Natural killer cell treated with Interleukin-12 subunit alpha and Interleukin-12 subunit beta and Interleukin-15 and Interleukin-18, amount 100 ng/mL, for 72 hours (primary cell): ENCODE measurements at places on chromosomes 2 and 18. TPM values are rescaled to one million over a fixed set of nuclear protein-coding genes. Genes with fewer than 3 reads are reported as not detected.

Gene HAAO
- not detected for total RNA-seq

Gene POLR1A
- 51.7 TPM for total RNA-seq

- no peak for DNase-seq
- no peaks in the 10 kb centered on the region for H3K4me1 ChIP-seq
- H3K36me3 ChIP-seq: peaks cover 49% of the 10 kb centered on the region
- H3K27ac ChIP-seq: no peak overlapping the region
- no peaks in the 10 kb centered on the region for H3K27me3 ChIP-seq
- no peak overlapping the region for H3K4me3 ChIP-seq
Observed at GRCh38 chr2:197398913-197399312, 35.9 kb downstream of the SF3B1 start.

DNA sequence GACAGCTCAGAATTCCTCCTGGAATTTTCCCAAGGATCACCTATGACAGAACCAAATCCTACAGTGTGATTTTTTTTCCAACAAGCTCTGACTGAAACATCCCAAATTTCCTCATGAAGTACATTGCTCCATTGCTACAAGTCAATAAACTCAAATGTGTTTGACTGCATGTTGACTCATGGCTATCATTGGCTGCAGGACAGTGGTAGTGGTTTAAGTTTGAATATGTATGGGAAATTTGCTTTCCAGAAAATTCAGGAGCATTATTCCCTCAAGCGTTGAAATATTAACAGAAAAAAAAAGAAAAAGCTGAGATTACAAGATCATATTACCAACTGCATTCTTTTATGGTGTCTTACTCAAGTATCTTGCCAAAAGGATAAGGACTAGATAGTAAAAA, 402.8 kb upstream of the DSEL start:
- H3K27me3 ChIP-seq: no peaks in the 10 kb centered on the region
- no peak for DNase-seq

DNA sequence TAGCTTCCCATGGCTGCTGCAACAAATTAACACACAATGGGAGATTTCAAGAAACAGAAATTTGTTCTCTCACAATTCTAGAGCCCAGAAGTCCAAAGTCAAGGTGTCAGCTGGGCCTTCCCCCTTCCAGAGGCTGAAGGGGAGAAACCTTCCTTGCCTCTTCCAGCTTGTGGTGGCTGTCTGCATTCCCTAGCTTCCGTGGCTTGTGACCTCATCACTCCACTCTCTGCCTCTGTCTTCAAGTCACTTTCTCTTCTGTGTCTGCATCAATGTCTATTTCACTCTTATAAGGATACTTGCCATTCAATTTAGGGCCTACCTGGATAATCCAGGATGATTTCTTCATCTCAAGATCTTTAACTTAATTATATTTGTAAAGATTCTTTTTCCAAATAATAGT, 16.8 kb upstream of the SRBD1 start:
- H3K27ac ChIP-seq: no peak overlapping the region
- no peak for DNase-seq
